Stimulated activated CD4-positive, alpha-beta T cell treated with anti-CD3 and anti-CD28 coated beads, Interleukin-1b, Interleukin-23, amount 100 ng/mL, for 24 hours (primary cell): ENCODE measurements at places on chromosomes 12 and 14.

- DNase-seq: no peak
Measured at GRCh38 chr14:76901171-76902055, 75.2 kb downstream of the LRRC74A start.

DNA sequence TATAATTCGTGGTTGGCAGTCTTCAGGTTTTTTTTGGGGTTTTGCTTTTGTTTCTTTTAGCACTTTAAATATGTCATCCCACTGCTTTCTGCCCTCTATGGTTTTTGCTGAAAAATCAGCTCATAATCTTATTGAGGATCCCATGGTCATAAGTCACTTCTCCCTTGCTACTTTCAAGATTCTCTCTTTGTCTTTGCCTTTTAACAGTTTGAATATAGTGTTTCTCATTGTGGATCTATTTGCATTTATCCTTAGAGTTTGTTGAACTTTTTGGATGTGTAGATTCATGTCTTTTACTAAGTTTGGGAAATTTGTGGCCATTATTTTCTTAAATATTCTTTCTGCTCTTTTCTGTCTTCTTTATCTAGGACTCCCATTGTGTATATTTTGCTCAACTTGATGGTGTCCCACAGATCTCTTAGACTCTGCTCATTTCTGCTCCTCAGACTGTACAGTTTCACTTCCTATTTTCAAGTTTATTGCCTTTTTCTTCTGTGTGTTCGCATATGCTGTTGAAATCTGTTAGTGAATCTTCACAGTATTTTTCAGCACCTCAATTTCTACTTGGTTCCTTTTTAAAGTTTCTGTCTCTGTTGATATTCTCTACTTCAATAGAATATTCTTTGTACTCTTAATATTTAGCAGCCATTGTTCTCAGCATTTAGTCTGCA, 70.8 kb downstream of the WNK1 start:
- no peak for DNase-seq

GRCh38 chr12:110741341-110742095, 1.2 kb downstream of the PPP1CC start:
- peak; percentile 11 for DNase-seq

- DNase-seq: no peak
Measured at GRCh38 chr12:5599378-5599777, 167.5 kb downstream of the NTF3 start.

GRCh38 chr14:50697659-50698290, 29.7 kb upstream of the SAV1 start:
- no peak for DNase-seq

- no peak for DNase-seq
Measured at GRCh38 chr14:82029038-82029437, 495.4 kb upstream of the SEL1L start.
